ENCODE measurements at places on chromosomes 11 and 22.

- DNase-seq = no peak
- no peak overlapping the region for H3K4me3 ChIP-seq
- no peaks in the 10 kb centered on the region for H3K4me1 ChIP-seq
- no peak overlapping the region for H3K27ac ChIP-seq
Measured at GRCh38 chr22:24104307-24105012, 76.8 kb upstream of the SUSD2 start.

GRCh38 chr11:56842814-56843794, 94.6 kb upstream of the OR9G4 start:
- no peaks in the 10 kb centered on the region for H3K36me3 ChIP-seq
- H3K27ac ChIP-seq = no peak overlapping the region
- H3K27me3 ChIP-seq = no peaks in the 10 kb centered on the region
- H3K4me1 ChIP-seq = no peaks in the 10 kb centered on the region

DNA sequence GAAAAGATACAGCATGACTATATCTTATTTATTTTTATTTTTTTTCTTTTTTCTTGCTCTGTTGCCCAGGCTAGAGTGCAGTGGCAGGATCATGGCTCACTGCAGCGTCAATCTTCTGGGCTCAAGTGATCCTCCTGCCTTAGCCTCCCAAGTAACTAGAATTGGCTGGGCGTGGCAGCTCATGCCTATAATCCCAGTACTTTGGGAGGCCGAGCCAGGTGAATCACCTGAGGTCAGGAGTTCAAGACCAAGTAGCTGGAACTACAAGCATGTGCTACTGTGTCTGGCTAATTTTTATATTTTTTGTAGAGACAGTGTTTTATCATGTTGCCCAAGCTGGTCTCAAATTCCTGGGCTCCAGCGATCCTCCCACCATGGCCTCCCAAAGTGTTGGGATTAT, 28.3 kb upstream of the CCDC134 start:
- no peaks in the 10 kb centered on the region for H3K36me3 ChIP-seq
- no peak overlapping the region for H3K27ac ChIP-seq
- no peak for DNase-seq
- H3K27me3 ChIP-seq = no peaks in the 10 kb centered on the region
- peaks cover 4% of the 10 kb centered on the region for H3K4me1 ChIP-seq

GRCh38 chr22:47575291-47575690, 812.8 kb downstream of the TBC1D22A start:
- H3K4me1 ChIP-seq = no peaks in the 10 kb centered on the region
- H3K27ac ChIP-seq = no peak overlapping the region
- no peak overlapping the region for H3K4me3 ChIP-seq
- no peaks in the 10 kb centered on the region for H3K36me3 ChIP-seq

- H3K27ac ChIP-seq = no peak overlapping the region
- H3K27me3 ChIP-seq = no peaks in the 10 kb centered on the region
Measured at GRCh38 chr22:40300884-40301672, 45.2 kb upstream of the ADSL start.

- no peak overlapping the region for H3K4me3 ChIP-seq
- DNase-seq = no peak
- H3K4me1 ChIP-seq = no peaks in the 10 kb centered on the region
- H3K36me3 ChIP-seq = no peaks in the 10 kb centered on the region
Measured at GRCh38 chr22:29224121-29224858, 18.6 kb downstream of the EMID1 start.

- no peak overlapping the region for H3K27ac ChIP-seq
- DNase-seq = no peak
- peaks cover 5% of the 10 kb centered on the region for H3K27me3 ChIP-seq
- no peaks in the 10 kb centered on the region for H3K4me1 ChIP-seq
Measured at GRCh38 chr22:36185828-36186624, 15.6 kb downstream of the APOL4 start.

DNA sequence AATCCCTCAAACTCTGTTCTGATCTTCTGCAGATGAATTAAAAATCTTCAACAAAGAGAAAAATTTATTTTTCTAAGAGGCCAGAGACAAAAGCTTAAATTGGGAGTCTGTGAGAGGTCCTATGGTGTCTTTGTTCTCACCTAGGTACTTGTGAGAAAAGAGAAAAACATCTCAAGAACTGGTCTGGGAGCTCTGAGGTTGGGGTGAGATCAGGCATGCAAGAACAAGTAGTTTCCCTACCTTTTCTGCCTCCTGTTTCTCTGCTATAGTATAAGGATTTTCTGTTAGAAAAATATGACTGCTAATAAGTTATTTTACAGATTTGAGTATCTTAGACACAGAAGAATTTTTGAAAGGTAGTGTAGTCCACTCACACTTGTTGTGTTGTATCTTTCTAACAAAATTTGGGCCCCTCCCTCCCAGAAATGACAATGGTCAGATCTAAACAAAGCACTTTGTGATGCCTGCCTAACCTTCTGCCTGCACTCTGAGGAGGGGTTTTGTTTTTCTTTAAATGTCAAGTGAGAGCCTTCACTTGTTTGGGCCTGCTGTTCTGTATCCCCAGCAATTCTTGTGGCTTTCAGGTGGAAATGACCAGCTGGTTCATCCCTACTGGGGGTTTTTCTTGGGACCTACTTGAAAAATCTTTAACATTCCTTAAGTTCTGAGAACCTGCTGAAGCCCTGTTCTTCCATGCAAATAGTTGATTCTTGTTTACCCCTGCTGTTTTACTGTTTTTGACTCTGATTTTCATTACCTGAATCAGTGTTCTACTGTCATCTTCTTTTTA, 13.6 kb upstream of the OR51S1 start:
- no peak for DNase-seq
- H3K36me3 ChIP-seq = no peaks in the 10 kb centered on the region
- H3K4me3 ChIP-seq = no peak overlapping the region
- H3K27me3 ChIP-seq = no peaks in the 10 kb centered on the region
- no peaks in the 10 kb centered on the region for H3K4me1 ChIP-seq

DNA sequence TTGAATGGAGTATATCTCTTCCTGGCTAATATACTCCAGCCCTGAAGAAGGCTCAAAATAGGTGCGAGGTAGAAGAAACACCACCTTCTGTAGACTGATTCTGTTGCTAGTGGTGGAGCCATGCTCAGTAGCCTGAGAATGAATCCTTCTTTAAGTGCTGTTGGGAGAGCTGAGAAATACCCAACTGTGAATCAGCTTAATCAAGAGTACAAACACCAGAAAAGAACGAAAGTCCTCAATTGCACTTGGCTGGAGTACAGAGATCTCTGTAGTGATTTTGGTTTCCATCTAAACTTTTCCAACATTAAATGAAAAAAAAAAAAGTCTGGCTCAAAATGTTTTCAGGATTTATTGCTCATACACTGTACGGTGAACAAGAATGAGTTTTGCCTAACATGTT, 619.1 kb downstream of the METTL15 start:
- H3K36me3 ChIP-seq = no peaks in the 10 kb centered on the region
- no peaks in the 10 kb centered on the region for H3K4me1 ChIP-seq
- peak; percentile 63 for DNase-seq
- H3K4me3 ChIP-seq = no peak overlapping the region
- no peaks in the 10 kb centered on the region for H3K27me3 ChIP-seq
- no peak overlapping the region for H3K27ac ChIP-seq

DNA sequence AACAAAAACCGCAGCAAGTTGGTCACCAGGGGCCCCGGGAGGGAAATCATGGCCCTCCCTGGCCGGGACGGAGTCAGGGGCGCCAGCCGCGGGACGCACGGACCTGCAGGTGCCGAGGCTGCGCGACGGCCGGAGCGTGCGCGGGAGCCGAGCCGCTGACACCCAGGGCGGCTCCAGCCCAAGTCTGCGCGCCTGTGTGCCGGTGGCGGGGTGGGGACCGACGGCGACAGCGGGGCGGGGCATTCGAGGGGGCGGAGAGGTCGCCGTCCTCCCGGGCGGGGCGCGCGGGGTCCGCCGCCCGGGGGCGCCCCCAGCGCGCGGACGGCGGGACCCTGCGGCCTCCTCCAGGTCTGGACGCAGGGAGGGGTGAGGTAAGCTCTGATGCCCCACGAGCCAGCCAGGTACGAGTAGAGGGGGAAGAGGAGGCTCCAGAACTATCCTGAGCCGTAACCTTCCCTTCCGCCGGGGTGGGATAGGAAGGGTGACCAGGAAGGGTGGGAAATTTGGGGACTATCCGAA, at the start of gene ESAM:
Gene ESAM, minus strand, starts transcription at position 186 of the 519 bp plus-strand sequence. Its CDS starts 136 bp downstream, at position 50.
- H3K4me1 ChIP-seq = peaks cover 33% of the 10 kb centered on the region
- H3K4me3 ChIP-seq = peak within 1 kb of the TSS; percentile 64
- no peaks in the 10 kb centered on the region for H3K27me3 ChIP-seq

- no peaks in the 10 kb centered on the region for H3K36me3 ChIP-seq
- H3K27me3 ChIP-seq = no peaks in the 10 kb centered on the region
- H3K27ac ChIP-seq = no peak overlapping the region
Measured at GRCh38 chr11:2687782-2688191, 12.0 kb downstream of the KCNQ1OT1 start.

GRCh38 chr11:58433638-58434203, 5.8 kb upstream of the OR5B2 start:
- H3K27me3 ChIP-seq = no peaks in the 10 kb centered on the region
- H3K36me3 ChIP-seq = no peaks in the 10 kb centered on the region
- DNase-seq = no peak
- H3K4me1 ChIP-seq = no peaks in the 10 kb centered on the region

DNA sequence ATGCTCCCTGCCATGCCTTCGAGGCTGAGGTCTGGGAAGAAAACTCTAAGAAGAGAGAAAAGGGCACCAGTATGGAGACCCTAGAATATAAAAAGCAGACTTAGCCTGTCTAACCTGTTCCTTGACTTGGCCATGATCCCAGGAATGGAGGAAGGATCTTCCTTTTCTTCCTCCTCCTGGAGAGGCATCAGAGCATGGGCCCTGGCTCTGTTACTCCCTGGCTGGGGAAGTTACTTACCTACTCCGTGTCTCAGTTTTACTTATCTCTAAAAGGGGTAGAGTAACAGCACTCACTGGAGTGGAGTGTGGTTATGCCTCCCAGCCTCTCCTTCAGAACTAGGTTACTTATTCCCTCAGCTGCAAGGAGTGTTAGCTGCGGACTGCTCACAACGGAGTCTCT, 55.2 kb upstream of the PHF21A start:
- H3K36me3 ChIP-seq = no peaks in the 10 kb centered on the region
- H3K4me1 ChIP-seq = no peaks in the 10 kb centered on the region
- no peak for DNase-seq
- H3K27me3 ChIP-seq = peaks cover 11% of the 10 kb centered on the region
- H3K4me3 ChIP-seq = no peak overlapping the region

Measured in endothelial cell of umbilical vein (primary cell).